ENCODE measurements at places on chromosomes 7 and 10.

- no peak for DNase-seq
Measured at GRCh38 chr10:42975558-42976340, 101.1 kb upstream of the RET start.

DNA sequence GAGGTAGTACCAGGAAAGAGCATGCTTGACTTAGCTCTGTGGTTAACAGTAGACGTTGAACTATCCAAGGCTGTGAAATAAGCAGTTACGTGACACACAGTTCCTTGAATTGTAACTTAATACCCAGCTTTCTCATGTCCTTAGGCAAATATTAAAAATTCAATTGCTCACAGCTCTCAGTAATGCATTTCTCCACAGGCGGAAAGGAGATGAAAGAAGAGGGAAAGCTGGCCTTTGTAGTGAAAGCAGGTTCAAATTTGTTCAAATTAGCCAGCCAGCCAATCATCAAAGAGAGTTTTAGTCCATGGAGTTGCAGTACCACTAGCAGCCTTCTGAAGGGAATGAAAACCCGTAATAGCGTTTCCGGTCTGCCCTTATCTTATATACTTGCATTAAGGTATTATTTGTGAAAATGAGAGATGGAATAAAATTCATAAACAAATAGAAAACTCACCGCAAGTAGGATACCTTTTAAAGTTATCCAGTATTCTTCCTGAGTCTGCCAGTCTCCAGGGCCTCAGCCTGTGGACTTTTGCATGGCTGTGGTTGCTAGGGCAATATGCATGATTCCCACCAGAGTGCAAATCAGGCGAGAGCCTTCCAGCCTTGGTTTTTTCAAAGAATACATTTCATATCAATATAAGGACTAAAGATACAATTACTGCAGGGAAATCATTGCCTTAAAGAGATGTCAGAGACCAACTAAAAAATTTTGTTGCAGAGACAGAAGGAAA, 795.5 kb downstream of the TNS3 start:
- DNase-seq = no peak

DNA sequence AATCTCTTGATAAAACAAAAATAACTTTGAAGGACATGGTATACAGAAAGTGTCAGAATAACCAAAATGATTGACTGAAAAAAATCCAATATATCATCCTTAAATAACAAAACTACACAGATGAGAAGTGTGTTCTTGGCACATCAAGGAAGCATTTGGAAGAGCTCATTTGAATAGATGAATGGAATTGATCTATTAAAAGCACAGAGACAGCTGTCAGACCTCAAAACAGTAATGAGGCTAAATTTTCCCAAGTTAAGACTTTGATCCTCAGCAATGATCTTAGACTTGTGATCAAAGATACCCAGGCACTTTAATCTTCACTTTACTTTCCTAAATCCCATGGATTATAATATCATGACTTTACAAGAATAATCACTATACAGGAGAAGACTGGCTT, 395.4 kb upstream of the NFE2L3 start:
- no peak for DNase-seq

- no peak for DNase-seq
Measured at GRCh38 chr10:33542752-33543505, 208.5 kb upstream of the NRP1 start.

GRCh38 chr7:96023387-96023786, 251.0 kb downstream of the DYNC1I1 start:
- no peak for DNase-seq

DNA sequence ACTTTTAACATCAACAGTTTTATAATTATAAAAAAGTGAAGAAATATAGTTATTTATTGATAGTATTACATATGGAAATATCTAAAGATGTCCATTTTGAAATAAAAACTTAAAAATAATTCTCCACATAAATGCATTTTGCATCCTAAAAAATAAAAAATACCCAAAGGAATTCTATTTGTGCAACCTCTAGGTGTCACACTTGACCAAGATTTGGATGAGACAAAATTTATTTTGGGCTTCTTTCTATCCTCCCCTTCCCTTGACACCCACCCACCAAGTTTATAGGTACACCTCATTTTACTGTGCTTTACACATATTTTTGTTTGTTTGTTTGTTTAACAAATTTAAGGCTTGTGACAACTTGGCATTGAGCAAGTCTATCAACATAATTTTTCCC, 3.3 kb upstream of the THSD7A start:
- DNase-seq = no peak

DNA sequence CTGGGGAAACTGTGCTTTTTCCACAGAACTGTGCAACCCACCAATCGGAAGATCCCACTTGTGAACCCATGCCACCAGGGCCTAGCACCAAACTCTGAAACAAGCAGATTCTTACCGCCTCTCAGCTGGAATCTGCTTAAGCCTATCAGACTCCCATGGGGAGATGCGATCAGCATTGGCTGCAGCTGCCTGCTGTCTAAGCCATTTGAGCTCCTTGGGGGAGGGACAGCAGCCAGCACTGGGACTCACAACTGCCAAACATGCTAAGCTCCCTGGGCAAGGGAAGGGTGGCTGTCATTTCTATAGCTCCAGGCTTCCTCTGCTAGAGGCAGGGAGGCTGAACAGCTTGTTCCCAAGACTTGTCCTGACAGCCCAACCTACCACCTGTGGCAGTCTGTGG, 283.8 kb downstream of the CDK14 start:
- no peak for DNase-seq

- no peak for DNase-seq
Measured at GRCh38 chr10:12787297-12787696, 214.2 kb downstream of the CCDC3 start.

GRCh38 chr7:111931016-111931517, 275.1 kb downstream of the DOCK4 start:
- no peak for DNase-seq

DNA sequence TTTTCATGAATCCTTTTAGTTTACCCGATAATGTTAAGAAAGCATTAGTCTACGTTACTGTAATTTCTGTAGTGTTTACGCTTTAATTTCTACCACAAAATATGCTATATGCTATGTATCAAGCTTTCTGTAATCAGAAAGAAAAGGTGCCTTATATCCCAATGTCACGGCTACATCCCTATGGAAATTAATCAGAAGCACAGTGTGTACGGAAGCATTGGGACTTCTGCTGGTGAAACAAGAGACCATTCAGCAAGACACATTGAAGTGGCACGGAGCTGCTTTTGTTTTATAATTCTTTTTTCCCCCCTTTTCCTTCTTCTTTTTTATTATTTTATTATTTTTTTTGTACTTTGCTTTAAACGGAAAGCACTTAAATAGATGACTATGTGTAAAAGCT, 31.2 kb upstream of the SH2B2 start:
- no peak for DNase-seq

- DNase-seq = no peak
Measured at GRCh38 chr7:41459183-41459582, 243.7 kb downstream of the INHBA start.

- no peak for DNase-seq
Measured at GRCh38 chr10:93568105-93568390, 1.6 kb downstream of the FFAR4 start.

DNA sequence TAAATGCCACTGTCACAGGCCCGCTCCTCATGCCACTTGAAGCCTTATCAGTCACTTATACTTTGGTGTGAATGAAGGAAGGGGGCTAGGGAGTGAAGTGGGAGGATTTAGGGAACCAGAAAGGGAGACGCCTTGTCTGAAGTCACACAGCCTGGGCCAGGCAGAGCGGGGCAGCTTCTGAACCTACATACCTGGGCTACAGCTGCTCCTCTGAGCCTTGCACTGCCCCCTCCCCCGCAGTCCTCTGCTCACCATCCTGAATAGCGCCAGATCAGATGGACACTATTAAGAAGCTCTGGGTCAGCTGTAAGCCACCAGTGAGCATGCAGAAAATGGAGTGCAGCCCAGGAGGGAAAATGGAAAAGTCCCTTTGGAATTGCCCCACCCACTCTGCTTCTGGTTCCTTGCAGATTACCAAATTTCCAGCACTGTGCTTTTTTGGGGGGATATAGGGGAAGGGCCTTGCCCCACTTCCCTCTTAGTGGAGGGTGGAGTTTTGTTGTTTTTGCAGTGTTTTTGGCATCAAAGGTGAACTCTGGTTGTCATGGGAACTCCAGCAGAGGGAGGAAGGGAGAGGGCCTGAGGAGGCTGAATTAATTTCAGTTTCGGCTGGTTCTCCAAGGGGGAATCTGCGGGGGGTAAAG, 35.0 kb upstream of the ADCYAP1R1 start:
- DNase-seq = no peak

GRCh38 chr10:128417826-128418225, 291.6 kb upstream of the MKI67 start:
- DNase-seq = no peak

DNA sequence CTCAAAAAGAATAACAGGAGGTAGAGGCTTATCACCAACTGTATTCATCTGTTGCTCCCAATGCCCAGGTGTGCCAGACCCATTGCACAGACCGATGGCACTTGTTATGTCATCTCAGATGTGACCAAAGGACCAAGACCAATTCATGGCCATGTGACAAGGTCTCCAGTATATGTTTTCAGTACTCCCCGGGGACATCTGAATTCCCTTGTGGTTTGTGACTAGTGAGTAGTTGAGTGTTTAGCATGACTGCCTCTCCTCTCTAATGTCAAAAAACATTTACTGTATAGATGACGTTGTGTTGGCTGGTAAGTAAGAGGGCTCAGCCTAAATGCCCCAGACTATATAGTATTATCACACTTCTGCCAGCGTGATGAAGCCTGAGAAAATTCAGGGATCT, 202.1 kb upstream of the SMIM30 start:
- DNase-seq = no peak

DNA sequence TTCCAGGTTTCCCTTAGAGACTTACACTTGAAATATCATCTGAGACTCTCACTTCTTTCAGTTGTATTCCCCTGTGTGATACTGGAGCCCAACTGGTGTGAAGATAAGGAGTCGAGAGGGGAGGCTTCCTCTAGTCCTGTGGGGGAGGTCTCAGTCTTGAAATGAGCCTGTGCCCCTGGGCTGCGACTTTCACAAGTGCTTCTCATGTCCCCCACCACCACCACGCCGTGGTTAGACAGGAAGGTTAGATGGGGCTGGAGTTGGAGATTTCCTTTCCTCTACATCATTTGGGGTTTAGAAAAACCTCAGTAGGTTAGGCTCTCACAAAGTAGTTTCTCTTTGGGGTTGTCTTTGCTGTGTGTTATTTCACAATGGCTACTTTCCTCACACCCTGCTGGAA, 25.6 kb upstream of the MKX start:
- DNase-seq = no peak

- DNase-seq = no peak
Measured at GRCh38 chr7:46756996-46757395, 824.9 kb downstream of the TNS3 start.

- no peak for DNase-seq
Measured at GRCh38 chr10:22386503-22386902, 41.2 kb downstream of the SPAG6 start.

GRCh38 chr7:112447406-112447805, 2.9 kb upstream of the IFRD1 start:
- DNase-seq = no peak

GRCh38 chr7:105748701-105749100, 127.7 kb downstream of the ATXN7L1 start:
- no peak for DNase-seq
